ENCODE measurements at places on chromosomes 3 and 15. TPM values are rescaled to one million over a fixed set of nuclear protein-coding genes. Genes with fewer than 3 reads are reported as not detected.

MB21D2 gene
- 0.95 TPM for total RNA-seq

CCRL2 gene
- 3.6 TPM for total RNA-seq

FHIT gene
- 5.0 TPM for total RNA-seq

C3orf20 gene
- 0.08 TPM for total RNA-seq

MASP1 gene
- not detected for total RNA-seq

WNT5A gene
- not detected for total RNA-seq

VILL gene
- total RNA-seq, result 13.2 TPM

CLSTN2 gene
- not detected for total RNA-seq

RAB8B gene
- 165 TPM for total RNA-seq

PCOLCE2 gene
- 0.53 TPM for total RNA-seq

LRRIQ4 gene
- total RNA-seq, result 0.17 TPM

SOX14 gene
- not detected for total RNA-seq

THSD4 gene
- not detected for total RNA-seq

TMEM212 gene
- not detected for total RNA-seq

KNG1 gene
- total RNA-seq, result not detected

PLAAT1 gene
- not detected for total RNA-seq

FEZF2 gene
- total RNA-seq, result not detected
